Activated CD4-positive, alpha-beta T cell treated with anti-CD3 and anti-CD28 coated beads, Interleukin-2, amount 50 U/mL, for 48 hours (primary cell): ENCODE measurements at places on chromosomes 16 and 17.

- DNase-seq: no peak
Observed at GRCh38 chr16:79188739-79189122, 411.8 kb downstream of the MAF start.

DNA sequence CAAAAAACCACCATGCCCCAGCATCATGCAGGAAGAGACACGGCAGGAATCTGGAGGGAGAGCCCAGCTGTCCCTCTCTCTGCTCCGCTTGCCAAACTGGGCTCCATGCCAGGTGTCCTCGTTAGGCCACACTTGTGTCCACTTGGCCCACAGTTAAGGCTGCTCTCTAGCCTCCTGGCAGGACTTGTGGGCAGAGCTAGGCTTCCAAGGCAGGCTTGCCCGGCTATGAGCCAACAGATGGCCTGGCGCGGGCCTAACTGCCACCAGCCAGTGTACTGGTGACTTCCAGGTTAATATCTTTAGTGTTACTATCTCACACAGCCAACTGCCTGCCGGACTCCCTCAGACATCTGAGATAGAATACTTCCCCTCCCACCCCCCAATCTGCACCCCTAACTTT, 10.6 kb downstream of the ATP6V0D1 start:
- DNase-seq: no peak

DNA sequence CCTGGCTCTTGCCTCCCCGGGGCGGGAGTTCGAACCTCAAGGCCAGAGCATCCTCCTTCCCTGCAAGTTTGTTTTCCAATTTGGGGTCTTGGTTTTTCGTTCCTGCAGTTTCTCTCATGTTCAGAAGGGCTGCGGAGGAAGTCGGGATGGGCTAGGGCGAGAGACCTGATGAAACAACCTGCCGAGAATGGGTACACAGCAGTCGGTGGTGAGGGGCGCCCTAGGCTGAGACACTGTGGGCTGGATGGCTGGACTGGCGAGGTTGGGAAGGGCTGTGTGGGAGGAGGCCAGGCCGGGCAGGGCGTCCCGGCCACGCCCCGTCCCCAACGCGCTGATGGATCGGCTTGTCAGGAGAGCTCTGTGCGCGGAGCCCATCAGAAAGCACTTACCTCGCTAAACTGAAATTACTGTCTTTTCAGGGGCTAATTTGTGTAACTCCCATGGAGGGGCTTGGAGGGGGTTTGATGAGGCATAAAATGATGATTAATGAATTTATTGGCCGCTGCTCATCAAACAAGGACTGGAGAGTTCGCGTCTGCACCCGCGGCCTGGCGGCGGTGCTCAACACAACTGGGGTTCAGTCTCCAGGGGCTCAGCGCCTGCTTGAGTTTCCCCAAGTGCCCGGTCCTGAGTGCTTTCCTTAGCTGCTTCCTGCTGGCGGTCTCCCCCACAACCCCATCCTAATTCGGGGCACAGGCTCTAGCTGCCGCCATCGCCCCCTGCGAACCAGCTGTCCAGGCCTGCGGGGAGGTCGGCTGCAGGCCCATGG, 9.0 kb downstream of the IRX5 start:
- DNase-seq: no peak

DNA sequence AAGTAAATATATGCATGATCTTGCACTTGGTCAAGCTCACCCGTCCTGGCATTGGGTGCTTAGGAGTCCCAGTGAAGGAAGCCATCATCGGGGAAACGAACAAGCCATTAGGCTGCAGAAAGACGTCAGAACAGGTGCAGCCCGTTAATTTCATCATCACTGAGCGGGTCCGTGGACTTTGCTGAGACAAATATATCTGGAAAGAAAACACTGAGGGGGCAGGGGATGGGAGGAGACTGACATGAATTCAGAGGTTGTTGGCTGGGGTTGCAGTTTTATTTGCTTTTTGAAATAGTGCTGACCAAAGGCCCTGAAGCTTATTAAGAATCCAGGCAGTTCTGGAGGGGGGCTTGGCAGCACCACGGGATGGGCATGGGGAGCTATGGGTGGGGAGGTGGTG, 207.2 kb downstream of the ENGASE start:
- DNase-seq: no peak
